ENCODE measurements at places on chromosomes 1 and 21. TPM values are rescaled to one million over a fixed set of nuclear protein-coding genes. Genes with fewer than 3 reads are reported as not detected.

The MXRA8 gene
- total RNA-seq = not detected

The STX12 gene
- 35.6 TPM for total RNA-seq

The SH3BGR gene
- total RNA-seq = 19.1 TPM

DNA sequence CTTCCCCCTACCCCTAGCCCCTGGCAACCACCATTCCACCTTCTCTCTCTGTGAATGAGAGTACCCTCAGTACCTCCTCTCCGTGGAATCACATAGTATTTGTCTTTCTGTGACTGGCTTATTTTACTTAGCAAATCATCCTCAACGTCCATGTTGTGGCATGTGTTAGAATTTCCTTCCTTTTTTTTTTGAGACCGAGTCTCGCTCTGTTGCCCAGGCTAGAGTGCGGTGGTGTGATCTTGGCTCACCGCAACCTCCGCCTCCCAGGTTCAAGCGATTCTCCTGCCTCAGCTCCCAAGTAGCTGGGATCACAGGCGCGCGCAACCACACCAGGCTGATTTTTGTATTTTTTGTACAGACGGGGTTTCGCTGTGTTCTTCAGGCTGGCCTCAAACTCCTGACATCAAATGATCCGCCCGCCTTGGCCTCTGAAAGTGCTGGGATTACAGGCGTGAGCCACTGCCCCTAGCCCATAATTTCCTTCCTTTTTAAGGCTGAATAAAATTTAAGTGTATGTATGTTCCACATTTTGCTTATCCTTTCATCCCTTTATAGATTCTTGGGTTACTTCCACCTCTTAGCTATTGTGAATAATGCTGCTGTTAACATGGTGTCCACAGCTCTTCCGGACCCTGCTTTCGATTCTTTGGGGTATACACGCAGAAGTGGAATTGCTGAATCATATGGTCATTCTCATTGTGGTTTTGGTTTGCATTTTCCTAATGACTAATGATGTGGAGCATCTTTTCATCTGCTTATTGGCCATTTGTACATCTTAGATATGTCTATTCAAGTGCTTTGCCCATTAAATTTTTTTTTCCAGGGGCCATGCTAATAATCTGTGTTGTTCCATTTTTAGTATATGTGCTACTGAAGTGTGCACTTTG lies 32.3 kb downstream of the ERRFI1 start:
- no peak for DNase-seq

DNA sequence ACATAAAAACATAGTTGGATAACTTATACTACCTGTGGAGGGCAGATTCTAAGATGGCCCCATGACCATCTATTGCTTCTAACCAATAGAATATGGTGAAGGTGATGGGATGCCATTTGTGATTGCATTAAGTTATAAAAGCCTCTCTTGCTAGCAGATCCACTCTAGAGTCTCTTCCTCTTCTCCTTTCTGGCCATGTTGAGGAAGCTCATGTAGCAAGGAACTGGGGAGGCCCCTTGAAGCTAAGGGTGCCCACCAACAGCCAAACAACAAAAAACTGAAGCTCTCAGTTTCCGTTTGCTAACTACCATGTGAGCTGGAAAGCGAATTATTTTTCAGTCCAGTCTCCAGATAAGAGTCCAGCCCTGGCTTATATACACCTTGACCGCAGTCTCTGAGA lies 16.0 kb upstream of the AGO1 start:
- DNase-seq = no peak

GRCh38 chr1:82086739-82087138 lies 286.0 kb downstream of the ADGRL2 start:
- DNase-seq = peak; percentile 21

GRCh38 chr1:3018576-3018975 lies 2.7 kb upstream of the ACTRT2 start:
- DNase-seq = no peak

DNA sequence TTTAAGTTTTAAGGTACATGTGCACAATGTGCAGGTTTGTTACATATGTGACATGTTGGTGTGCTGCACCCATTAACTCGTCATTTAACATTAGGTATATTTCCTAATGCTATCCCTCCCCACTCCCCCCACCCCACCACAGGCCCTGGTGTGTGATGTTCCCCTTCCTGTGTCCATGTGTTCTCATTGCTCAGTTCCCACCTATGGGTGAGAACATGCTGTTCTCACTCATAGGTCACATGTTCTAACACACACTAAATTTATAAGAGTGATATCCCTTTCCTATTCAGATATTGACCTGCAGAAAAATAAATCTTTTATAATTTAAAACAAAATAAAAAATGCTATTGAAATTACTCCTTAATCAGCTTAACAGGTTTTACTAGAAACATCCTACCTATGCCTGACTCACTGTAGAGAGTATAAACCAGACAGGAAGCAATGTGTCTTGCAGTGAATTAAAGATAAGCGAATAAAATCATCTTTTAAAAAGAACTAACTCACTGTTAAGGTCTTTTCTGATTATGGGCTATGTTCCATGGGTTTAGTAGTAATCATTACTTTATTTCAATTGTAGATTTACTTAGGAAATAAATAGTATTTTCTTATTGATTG lies 82.0 kb upstream of the DPH5 start:
- no peak for DNase-seq

DNA sequence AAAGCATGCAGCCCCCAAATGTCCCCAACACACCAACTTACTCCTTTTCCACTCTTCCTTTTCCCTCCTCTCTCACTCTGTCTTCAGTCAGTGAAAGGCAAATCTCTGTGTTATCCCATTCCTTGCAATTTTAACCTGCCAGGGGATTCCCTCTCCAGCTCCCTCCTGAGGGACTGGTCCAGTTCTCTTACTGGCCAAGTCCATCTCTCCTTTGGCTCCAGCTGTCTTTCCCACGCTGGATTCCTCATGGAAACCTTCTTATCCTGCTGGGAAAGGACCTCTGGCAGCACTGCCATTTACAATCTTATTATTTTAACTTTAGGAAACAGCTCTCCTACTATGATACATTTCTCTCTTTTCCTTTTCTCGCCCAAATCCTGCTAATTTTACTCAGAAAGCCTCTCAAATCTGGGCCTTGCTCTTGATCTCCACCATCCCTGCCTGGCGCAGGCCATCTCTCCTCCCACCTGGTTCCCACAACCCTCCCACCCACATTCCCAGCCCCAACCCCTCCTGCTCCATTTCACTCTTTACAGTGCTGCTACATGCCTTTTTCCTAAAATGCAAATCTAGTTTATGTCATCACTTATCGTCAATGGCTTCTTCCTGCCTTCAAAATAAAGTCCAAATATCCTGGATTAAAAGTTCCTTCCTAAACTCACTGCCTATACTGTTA lies 72.7 kb upstream of the CNN3 start:
- DNase-seq = no peak

DNA sequence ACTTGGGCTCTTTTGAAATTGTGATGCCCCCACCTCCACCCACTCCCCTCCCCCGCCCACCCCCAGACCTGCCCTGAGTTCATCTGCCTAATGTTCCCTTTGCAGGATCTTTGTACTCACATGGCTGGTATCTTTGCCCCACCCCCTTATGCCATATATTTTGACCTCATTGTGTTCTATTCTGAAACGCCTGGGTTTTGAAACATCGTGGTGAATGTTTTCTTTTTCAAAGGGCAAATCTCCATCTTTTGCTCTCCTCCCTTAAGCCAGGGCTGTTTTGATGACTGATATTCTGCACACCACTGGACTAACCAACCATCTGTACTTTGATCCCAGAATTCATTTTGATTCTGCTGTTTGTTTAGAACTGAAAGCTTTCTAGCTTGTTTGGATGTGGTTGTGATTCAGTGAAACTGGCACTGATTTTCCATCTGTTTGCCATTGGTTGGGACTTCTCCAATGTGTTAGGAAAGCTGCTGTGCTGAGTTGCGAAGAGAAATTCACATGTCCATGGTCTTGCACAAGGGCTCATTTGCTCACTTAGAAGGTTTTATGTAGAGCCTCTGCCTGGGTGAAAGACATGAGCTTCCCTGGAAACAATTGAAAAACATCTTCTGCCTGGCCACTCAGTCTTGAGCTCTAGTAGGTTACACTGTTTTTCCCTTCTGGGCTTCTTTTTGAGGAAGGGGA lies 16.5 kb downstream of the SMAP2 start:
- DNase-seq = no peak

DNA sequence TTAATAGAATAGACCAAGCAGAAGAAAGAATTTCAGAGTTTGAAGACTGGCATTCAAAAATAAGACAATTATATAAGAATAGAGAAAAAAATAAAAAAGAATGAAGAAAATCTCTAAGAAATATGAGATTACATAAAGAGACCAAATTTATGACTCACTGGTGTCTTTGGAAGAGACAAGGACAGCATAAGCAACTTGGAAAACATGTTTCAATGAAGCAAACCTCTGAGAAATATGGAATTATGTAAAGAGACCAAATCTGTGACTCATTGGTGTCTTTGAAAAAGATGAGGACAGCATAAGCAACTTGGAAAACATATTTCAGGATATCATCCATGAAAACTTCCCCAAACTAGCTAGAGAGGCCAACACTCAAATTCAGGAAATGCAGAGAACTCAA lies 60.4 kb upstream of the LYPLAL1 start:
- DNase-seq = no peak

- DNase-seq = peak; percentile 4
Observed at GRCh38 chr1:240092301-240093119, 827 bp downstream of the FMN2 start.

- no peak for DNase-seq
Observed at GRCh38 chr1:180630408-180631193, 1.2 kb upstream of the XPR1 start.

DNA sequence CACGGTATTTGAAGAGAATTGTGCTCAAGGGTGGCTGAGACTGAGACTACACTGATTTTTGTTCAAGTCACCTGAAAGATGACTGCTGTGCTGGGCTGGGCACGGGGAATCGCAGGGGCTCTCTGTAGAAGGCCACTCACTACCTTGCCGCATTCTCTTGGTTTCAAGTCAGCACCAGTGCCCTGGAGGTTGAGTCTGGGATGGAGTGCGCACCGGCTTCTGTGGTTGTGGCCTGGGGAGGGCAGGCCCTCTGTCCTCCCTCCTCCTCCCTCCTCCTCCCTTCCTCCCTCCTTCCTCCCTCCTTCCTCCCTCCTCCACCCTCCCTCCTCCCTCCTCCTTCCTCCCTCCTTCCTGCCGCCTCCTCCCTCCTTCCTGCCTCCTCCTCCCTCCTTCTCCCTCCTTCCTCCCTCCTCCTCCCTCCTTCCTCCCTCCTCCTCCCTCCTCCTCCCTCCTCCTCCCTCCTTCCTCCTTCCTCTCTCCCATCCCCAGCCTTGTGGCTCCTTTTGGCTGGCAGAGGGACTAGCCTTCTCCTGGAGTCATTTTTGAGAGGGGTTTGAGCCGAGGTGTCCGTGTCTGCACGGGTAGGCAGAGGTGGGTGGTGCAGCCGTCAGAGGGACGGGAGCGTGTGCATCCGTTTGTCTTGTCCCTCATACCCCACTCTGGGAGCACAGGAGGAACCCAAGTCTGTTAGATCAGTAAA lies 9.5 kb downstream of the RER1 start:
- DNase-seq = no peak

GRCh38 chr1:40637470-40638007 lies 27.9 kb downstream of the RIMS3 start:
- DNase-seq = no peak

- DNase-seq = no peak
Observed at GRCh38 chr1:232837087-232837486, 31.9 kb downstream of the MAP10 start.
